ENCODE measurements at places on chromosomes 5 and 9.

DNA sequence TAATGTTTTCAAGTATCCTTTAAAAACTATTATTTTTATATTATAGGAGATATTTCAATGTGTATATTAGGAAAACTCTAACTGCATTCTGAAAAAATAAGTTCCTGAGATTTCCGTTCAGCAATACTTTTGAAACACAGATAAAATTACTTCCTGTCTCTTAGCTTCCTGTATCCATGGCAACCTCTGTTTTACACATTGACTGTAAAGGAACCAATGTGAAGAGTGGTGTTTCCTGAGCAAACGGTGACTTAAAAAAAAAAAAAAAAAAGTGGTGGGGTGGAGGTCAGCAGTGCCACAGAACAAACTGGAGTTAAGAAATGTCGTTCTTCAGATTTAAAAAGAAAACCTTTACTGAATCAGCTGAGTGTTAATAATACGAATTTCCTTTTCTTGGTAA lies at the start of gene LRRC70:
Gene LRRC70, plus strand, starts transcription at position 280 of the 400 bp plus-strand sequence. CDS start 620 bp downstream, outside the sequence.
- DNase-seq: peak; percentile 69

DNA sequence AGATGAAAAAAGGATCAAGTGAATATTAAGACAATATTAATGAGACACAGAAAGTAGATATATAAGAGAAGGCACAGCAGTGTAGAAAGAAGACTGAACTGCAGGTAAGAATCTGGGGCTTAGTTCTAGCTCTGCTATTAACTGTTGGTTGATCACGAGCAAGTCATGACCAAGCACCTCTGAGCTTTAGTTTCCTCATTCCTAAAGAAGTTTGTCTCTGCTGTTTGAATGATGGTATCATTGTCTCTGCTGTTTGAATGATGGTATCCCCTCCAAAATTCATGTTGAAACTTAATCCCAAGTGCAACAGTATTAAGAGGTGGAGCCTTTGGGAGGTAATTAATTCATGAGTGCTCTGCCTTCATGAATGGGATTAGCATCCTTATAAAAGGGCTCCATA lies 2.5 kb upstream of the NME5 start:
- DNase-seq: no peak

- peak; percentile 91 for DNase-seq
Measured at GRCh38 chr5:172443441-172444109, 10.8 kb downstream of the SH3PXD2B start.

- no peak for DNase-seq
Measured at GRCh38 chr5:67648201-67648671, 451.6 kb upstream of the CD180 start.

- no peak for DNase-seq
Measured at GRCh38 chr9:20014168-20014567, 225.3 kb upstream of the SLC24A2 start.

GRCh38 chr5:60219921-60220320 lies 326.4 kb upstream of the PDE4D start:
- DNase-seq: no peak

GRCh38 chr5:122300374-122300773 lies 11.7 kb upstream of the SNCAIP start:
- DNase-seq: no peak

- no peak for DNase-seq
Measured at GRCh38 chr5:59058969-59059687, 476.3 kb downstream of the RAB3C start.

DNA sequence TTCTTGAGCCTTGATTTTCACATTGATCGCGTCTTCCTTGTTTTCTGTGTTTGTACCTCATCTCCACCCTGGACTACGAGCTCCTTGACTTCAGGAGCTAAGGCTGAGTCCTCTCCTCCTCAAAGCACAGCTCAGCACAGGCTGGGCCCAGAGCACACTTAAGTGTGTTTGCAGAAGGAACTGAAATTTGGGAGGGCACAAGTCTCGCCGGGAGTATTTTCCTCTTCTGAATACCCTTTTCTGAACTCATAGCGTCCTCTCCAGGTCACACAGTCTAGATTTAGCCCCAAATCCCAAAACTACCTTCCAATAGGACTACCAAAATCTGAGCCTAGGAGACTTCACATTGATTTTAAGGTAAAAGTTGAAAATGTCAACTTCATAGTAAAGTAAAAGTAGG lies 41.6 kb downstream of the TSTD2 start:
- DNase-seq: no peak

- DNase-seq: no peak
Measured at GRCh38 chr5:63931836-63932235, 30.4 kb downstream of the HTR1A start.

DNA sequence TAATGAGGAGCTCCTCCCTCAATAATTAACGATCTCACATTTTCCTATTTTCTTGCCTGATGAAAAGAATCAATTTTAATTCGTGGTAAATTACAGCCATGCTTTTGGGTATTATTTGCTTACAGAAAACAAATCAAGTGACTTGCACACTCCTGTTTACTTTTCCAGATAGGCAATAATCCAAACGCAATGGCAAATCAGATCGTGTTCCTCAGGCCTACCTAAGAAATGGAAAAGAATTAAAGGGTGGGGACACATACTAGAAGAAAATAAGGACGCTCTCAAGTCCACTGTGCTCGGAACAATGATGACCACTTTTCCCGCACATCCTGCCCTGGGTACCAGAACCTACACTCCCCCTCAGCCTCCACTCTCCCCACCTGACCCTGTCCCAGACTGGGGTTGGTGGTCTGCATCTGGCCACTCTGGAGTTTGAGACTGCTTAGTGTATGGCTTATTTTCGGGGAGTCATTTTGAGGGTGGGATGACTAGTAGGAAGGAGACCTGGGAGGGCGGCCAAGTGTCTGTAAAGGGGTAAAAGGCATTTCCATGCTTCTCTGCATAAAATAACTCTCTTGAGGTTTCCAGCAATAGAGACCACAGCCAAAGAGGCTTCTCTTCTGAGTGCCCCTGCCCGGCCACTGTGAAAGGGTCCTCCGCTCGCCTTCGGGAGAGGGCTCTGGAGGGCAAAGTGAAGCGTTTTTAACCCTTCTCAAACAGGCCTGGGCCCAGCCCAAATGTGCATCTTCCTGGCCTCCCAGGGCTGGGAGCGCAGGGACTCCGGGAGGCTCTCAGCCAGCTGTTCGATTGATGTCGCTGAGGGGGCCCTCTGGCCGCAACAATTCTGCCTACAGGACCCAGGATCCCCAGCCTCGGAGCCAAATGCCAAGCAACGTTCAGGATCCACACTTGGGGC lies 4.5 kb upstream of the OTP start:
- no peak for DNase-seq

- no peak for DNase-seq
Measured at GRCh38 chr9:126819482-126819881, 14.6 kb downstream of the ZBTB43 start.

GRCh38 chr9:127751269-127752054 lies 16.4 kb upstream of the TOR2A start:
- peak; percentile 34 for DNase-seq

- DNase-seq: no peak
Measured at GRCh38 chr5:97452646-97453045, 269.6 kb upstream of the RIOK2 start.

GRCh38 chr9:27367175-27367798 lies 70.3 kb upstream of the EQTN start:
- no peak for DNase-seq

GRCh38 chr5:102231693-102232619 lies 64.1 kb downstream of the SLCO4C1 start:
- no peak for DNase-seq

DNA sequence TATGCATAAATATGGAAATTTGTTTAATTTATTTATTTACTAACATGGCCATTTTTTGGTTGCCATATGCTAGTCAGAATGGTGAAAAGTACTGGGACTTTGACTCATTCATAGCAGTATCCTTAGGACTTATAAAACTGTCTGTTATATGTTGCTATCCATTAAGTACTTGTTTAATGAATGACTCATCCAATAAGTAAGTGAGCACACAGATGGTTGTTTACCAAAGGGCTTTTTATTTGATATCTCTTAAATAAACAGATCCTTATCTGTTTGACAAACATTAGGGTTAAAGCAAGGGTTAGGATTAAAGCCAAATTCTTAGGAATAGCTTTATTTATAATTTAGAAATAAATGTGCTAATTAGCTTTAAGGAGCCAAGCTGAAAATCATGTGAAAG lies 183.4 kb downstream of the FBXO4 start:
- DNase-seq: no peak

DNA sequence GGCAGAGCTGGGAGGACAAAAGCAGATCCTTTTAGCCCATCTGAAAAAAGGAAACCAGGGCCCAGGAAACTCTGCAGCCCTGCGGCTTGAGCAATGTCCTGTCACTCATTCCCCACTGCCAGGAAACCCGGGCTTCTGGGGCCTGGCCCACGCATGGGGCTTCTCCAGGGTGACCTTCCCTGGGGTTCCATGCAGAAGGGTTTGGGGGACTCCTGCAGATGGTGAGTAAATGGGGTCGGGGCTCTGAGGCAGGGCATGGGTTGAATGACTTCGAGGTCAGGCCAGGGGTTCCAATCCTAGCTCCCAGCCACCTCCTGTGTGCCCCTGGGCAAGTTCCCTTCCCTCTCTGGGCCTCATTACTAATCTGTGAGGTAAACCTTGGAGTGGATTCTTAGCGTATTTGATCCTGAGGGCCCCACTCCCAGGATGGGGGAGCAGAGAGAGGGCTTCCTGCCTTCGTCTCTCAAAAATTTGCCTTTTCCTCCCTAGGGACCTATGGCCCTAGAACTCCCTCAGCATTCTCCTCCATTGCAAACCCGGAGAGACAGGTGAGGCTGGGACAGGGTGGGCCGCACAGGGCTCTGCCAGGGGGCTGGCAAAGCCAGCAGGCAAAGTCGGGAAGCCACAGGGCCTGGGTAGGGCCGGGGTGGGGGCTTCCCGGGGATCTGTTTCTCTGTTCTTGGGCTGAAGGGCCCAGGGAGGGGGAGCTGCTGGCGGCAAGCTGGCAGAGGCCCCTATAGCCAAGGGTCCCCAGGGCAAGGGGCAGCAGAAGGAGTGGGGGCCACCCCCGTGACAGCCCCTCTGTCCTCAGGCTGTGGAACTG lies 25.8 kb downstream of the ADGRD2 start:
- DNase-seq: no peak

GRCh38 chr9:116868201-116868600 lies 181.1 kb downstream of the TRIM32 start:
- DNase-seq: no peak

All from ELR (cell line).